Activated T-cell treated with anti-CD3 and anti-CD28 coated beads, Interleukin-2, amount 50 U/mL, for 48 hours (primary cell): ENCODE measurements at places on chromosomes 6 and 20.

DNA sequence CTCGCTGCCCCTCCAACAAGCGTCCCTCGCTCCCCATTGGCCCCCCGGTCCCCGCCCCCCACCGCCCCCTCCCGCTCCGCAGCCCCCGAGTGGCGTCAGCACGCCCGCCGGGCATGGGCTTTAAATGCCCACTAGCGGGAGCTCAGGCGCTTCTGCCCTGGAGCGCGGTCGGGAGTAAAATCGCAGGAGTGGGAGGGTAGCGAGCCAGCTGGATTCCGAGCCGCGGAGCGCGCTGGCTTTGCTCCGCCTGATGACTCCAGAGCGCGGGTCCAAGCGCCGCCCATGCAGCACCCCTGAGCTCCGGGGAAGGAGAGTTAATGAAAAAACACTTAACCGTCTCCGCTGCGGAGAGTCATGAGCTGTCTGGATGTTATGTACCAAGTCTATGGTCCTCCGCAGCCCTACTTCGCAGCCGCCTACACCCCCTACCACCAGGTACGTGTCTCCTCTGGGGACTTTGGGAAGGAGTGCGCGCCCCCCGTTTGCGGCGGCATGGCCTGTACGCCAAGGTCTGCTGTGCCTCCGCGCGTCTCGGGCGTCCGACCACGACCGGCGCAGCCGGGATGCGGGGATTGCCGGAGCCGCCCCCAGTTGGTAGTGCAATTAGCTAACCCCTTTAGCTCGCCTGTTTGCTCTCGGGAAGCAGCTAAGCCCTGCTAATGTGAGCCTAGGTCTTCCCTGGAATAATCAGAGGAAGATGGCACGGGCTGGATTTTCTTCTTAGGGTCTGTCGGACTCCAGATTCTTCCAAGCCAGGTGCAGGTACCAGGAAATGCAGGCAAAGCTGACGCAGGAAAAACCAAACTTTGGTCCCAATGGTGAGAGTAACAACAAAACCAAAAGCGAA lies at the start of gene VGLL2:
TSS of gene VGLL2 (plus strand) at position 149 of the 847 bp plus-strand sequence. CDS start at position 355, 206 bp downstream.
- no peak for DNase-seq

GRCh38 chr6:14596410-14596809 lies 478.8 kb downstream of the CD83 start:
- no peak for DNase-seq

DNA sequence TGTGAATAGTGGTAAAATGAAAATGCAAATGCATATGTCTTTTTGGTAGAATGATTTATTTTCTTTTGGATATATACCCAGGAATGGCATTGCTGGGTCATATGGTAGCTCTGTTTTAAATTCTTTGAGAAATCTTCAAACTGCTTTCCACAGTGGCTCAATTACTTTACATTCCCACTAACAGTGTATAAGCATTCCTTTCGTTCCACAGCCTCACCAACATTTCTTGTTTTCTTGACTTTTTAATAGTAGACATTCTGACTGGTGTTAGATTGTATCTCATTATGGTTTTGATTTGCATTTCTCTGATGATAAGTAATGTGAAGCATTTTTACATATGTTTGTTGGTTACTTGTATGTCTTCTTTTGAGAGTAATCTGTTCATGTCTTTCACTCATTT lies 144.0 kb downstream of the SIM1 start:
- no peak for DNase-seq

GRCh38 chr6:131597446-131597845 lies 24.4 kb downstream of the ARG1 start:
- no peak for DNase-seq

DNA sequence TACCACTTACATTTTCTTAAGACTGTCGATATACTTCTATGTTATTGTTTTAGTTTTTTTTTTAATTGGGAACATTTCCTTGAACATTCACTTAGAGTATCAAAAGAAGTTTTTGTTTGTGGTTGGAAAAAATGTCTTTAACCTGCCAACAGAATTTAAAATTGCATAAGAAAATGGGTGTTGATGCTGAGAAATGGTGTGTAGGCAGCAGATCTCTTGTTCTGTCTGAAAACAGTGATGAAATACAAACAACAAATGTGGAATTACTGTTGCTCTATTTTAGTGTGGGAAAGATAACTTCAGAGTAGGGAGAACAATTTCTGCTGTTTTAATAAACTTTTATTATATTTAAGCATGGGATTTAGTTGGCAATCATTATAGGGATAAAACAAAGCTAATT lies 293.5 kb downstream of the CDKAL1 start:
- DNase-seq, result no peak

- DNase-seq, result no peak
These were observed 220.7 kb upstream of the CITED2 start for GRCh38 chr6:139595183-139595582.

- DNase-seq, result no peak
These were observed 425.3 kb upstream of the SLC35B3 start for GRCh38 chr6:8860671-8861070.

GRCh38 chr20:61115364-61116065 lies 136.5 kb upstream of the CDH4 start:
- no peak for DNase-seq

DNA sequence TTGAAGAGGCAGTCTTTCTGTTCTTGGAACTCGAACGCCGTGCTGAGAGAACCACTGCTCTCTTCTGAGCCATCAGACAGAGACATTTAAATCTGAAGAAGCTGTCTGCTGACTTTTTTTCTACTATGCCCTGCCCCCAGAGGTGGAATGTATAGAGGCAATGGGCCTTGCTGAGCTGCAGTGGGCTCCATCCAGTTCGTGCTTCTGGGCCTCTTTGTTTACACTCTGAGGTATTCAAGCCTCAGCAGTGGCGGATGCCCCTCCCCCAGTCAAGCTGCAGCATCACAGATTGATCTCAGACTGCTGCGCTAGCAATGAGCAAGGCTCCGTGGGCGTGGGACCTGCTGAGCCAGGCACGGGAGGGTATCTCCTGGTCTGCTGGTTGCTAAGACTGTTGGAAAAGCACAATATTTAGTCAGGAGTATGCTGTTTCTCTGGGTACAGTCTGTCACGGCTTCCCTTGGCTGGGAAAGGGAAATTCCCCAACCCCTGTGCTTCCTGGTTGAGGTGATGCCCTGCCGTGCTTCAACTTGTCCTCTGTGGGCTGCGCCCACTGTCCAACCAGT lies 526.8 kb downstream of the CD109 start:
- DNase-seq, result no peak

GRCh38 chr6:166236596-166236995 lies 68.9 kb upstream of the TBXT start:
- no peak for DNase-seq

GRCh38 chr6:127102299-127102698 lies 16.2 kb upstream of the RSPO3 start:
- no peak for DNase-seq

DNA sequence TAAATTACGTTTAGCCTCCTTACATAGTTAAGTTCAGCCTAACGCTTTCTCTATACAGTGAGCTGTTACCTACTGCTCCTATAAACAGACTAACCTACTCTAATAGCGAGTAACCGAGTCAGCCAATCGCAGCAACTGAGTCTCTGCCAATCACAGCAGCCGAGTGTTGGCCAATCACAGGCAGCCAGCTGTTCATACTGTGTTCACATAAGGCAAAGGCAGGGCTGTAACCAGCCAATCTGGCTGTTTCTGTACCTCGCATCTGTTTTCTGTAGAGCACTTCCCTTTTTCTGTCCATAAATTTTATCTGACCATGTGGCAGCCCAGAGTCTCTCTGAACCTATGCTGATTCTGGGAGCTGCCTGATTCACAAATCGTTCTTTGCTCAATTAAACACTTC lies 263.9 kb upstream of the JARID2 start:
- no peak for DNase-seq

GRCh38 chr6:147311218-147311617 lies 107.0 kb downstream of the STXBP5 start:
- no peak for DNase-seq

- no peak for DNase-seq
These were observed 59.8 kb downstream of the CCDC170 start for GRCh38 chr6:151553416-151554165.

GRCh38 chr6:11188161-11188915 lies 44.1 kb downstream of the NEDD9 start:
- DNase-seq, result no peak

DNA sequence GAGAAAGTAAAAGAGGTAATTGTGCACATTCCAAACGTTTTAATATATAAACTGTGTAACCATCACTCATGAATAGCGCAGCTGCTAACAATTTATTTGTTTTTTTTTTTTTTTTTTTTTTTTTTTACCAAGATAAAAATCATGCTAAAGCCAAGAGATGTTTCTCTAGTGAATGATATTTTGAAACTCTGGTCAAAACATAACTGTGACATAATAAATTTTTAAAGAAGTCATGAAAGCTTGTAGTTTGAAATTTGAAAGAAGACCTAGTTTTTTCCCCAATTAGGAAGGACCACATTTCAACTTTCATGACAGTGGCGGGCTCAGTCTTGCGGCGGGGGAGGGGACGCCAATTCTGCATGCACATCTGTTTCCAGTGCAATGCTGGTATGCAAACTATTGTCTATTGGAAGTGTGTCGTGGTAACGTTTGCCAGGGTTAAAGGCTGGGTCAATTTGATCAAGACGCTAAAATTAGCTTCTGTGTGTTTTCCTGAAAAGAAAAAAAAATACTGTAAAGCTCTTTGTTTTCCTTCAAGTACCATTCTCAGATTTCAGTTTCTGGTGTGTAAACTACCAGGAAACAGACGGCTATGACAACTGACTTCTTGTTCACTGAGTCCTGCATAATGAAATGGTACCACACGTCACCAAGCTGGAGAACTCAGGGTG lies 211.9 kb downstream of the FOXC1 start:
- DNase-seq, result no peak

DNA sequence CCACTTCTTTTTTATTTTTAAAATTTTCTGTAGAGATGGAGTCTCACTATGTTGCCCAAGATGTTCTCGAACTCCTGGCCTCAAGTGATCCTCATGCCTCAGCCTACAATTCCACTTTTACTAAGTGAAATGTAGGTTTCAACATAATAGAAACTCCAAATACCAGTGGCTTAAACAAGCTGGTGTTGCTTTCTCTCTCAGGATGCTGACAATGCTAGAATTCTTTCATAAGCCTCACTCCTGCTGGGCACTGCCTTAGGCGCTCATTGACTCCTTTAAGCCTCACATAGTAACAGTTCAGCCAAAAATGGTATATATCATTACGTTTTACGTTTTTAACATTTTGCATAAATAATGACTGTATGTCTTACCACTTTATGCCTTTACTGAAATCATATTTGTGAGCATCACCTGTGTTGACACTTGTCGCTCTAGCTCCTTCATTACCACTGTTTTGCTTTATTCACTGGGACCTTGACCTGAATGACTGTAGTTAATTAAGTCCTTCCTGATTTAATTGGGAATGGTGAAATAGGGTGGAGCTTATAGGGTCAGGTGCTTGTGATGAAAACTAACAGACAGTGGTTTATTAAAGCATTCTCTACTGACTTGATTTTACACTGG lies 3.9 kb upstream of the CST9 start:
- DNase-seq, result no peak

DNA sequence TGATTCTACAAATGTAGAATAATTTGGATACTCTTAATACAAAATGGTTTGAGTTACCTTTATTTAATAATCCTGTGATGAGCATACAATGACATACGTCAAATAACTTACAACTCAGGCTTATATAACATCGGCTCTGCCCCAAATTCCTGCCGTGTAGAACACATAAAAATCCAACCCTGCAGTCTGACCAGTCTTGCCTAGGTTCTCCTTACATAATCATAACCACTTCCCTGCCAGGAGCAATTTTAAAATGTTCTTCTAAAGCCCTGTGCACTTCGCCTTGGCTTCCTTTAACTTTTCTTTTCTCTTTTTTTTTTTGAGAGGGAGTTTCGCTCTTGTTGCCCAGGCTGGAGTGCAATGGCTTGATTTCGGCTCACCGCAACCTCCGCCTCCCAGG lies 16.2 kb upstream of the IER3 start:
- no peak for DNase-seq

- DNase-seq, result no peak
These were observed 512.9 kb downstream of the UTRN start for GRCh38 chr6:144797881-144798589.

DNA sequence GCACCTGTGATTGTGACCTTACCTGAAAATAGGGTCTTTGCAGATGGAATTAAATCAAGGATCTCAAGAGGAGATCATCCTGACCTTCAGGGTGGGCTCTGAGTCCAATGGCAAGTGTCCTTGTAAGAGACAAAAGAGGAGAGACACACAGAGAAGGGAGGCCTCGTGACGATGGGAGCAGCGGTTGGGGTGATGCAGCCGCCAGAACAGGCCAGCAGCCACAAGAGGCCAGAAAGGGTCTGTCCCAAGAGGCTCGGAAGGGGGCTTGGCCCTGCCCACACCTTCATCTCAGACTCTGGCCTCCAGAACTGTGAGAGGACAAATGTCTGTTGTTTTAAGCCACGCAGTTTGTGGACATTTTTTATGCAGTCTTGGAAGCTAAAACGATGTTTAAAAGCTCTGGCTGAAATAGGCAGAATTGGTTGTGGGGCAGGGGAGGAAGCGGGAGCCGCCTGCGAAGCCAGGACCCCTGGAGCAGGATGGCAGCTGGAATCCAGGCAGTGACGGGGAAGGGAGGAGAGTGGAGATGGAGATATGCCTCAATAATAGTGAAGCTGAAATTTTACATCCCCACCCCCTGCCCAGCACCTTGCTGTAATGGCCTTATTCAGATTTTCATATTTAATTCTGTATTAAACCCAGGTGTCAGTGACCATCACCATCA lies 216.4 kb downstream of the ANKRD60 start:
- DNase-seq, result no peak

GRCh38 chr6:83190626-83191025 lies 2.4 kb downstream of the PGM3 start:
- no peak for DNase-seq

DNA sequence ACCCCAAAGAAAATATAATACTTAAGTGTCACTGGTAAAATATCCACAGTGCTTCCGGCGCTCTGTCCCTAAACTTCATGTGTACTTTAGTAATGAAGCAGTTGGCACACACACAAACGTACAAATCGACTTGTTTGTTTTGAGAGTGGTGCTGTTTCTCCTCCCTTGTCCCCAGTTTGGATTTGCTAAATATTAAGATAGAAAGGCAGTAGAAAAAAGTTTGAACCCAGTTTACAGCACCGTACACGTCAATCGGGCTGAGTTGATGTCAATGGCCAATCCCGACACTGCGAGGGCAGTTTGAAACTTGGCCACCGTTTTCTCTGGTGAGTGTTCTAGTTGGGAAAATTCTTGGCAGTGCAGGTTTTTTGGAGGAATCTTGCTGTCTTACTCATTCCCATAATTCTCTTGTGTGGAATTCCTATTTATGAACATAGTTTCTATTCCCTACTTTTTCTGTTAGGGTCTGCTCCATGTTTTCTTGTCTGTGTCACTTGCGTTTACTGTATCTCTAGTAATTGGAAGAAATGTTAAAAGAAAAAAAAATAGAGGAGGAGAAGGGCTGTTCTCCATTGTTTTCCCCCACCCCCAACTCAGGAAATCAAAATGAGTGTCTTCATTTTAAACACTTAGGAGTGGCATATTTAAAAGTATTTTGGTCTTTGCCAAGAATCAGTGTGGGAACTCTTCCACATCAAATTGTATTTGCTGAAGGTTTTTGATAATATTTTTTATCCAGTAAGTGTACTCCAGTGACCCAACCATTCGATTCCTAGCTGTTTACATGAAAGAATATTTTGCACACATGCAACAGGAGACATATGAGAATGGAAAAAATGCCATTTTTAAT lies 72.3 kb downstream of the OR2B2 start:
- DNase-seq, result no peak

- DNase-seq, result no peak
These were observed 177.6 kb downstream of the ARID1B start for GRCh38 chr6:156954816-156955215.

GRCh38 chr6:31396422-31397152 lies 6.8 kb upstream of the MICA start:
- DNase-seq, result peak; percentile 92
